ENCODE measurements at places on chromosomes 5 and 9.

GRCh38 chr5:5932824-5933223 lies 445.5 kb downstream of the MED10 start:
- no peak for DNase-seq

GRCh38 chr9:14935964-14936363 lies 25.7 kb upstream of the FREM1 start:
- DNase-seq: no peak

DNA sequence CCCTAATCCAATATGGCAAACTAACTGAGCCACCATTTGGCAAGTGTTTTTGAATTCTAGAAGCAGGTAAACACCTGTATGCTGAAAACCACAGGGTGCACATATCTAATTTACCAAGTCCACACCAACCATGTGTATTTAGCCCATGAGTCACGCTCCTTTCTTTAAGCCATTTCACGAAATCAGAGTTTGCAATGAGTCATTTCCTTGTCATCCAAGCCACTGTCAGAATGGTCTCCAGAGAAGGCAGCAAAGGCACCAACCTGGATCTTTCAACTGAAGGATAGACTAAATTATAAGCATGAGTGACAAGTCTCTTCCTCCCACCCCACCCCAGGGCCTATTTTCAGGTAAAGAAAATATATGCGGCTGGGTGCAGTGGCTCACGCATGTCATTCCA lies 110.0 kb downstream of the PAX5 start:
- DNase-seq: no peak

DNA sequence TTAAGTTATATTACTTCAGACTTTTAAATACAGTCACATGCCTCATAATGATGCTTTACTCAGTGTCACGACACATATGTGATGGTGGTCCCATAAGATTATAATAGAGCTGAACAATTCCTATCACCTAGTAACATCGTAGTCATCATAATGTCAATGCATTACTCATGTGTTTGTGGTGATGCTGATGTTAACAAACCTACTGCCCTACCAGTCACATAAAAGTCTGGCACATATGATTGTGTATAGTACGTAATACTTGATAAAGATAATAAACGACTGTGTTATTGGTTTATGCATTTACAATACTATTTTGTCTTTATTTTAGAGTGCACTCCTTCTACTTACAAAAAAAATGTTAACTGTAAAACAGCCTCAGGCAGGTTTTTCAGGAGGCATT lies 103.7 kb downstream of the PAM start:
- DNase-seq: no peak

- no peak for DNase-seq
Measured at GRCh38 chr9:22817181-22817580, 370.6 kb downstream of the DMRTA1 start.

DNA sequence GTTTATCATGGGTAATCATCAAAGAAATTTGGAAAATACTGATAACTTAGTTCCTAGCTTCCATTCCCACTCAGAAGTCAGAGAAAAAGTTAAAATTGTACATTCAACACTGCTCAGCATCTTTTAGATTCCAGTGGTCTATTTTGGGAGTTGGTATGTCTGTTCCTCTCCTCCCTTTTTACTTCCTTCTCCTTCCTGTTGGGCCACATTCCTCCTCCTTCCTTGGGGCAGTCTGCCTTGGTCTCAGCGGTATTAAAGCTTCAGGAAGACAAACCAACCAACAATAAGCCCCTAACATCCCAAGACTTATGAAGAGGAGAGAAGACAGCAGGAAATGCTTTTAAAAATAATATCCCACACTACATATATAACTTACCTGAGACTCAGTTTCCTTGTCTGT lies 49.9 kb upstream of the SSBP2 start:
- DNase-seq: no peak

- no peak for DNase-seq
Measured at GRCh38 chr5:77486344-77486962, 5.7 kb downstream of the WDR41 start.

GRCh38 chr5:141957367-141957996 lies 520 bp downstream of the PCDH12 start:
- no peak for DNase-seq

DNA sequence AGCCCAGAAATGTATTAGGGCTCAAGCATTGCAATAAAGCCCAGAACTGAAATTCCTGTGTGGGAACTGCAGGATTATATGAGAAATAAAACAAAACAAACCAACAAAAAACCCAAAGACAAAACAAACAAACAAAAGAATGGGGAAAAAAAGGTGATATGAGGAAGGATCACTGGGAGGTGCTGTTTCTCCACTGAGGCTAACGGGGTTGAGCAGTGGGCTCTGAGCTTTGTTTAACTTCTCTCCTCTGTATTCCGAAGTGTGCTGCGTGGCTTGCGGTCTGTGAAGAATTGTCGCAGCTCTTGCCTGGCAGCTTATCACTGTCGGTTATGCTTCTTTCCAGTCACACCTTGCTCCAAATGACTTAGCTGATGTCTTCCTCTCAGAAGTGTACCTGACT lies 106.3 kb downstream of the TENT4A start:
- DNase-seq: no peak

DNA sequence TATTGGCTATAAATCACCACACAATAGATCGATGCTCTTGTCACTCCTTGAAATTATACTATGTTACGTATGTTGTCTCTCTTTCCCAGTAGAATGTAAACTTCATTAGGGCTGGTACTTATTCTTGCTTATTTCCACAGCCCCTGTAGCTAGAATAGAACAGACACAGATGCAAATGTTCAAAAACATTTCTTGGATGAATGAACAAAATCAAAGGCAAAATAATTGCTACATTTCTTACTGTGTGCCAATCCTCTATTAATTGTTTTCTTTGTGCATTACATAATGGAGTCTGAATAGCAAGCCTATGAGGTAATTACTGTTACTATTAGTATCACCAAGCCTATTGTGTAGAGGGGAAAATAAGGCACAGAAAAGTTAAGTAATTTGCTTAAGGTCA lies 725 bp upstream of the OR13C2 start:
- no peak for DNase-seq

Measured in NCI-H1436 treated with DMSO at 0.1 percent for 48 hours (cell line).